ENCODE measurements at places on chromosomes 1 and 21. TPM values are rescaled to one million over a fixed set of nuclear protein-coding genes. Genes with fewer than 3 reads are reported as not detected.

The VWA1 gene
- 3.9 TPM for polyA plus RNA-seq

The CLIC6 gene
- polyA plus RNA-seq = not detected

The CRYAA gene
- not detected for polyA plus RNA-seq

The LCE2A gene
- not detected for polyA plus RNA-seq

The TMEM82 gene
- not detected for polyA plus RNA-seq

The TMPRSS15 gene
- polyA plus RNA-seq = not detected

The FMO5 gene
- 1.2 TPM for polyA plus RNA-seq

The CYP2J2 gene
- 0.10 TPM for polyA plus RNA-seq

The LINGO4 gene
- polyA plus RNA-seq = not detected

The ACTL8 gene
- polyA plus RNA-seq = 0.05 TPM

The SH3BGRL3 gene
- polyA plus RNA-seq = 326 TPM

The FCER1A gene
- polyA plus RNA-seq = not detected

The FAM72B gene
- polyA plus RNA-seq = 3.5 TPM

The AJAP1 gene
- not detected for polyA plus RNA-seq

The RABGGTB gene
- 122 TPM for polyA plus RNA-seq

The TEDDM1 gene
- polyA plus RNA-seq = not detected

The KCNJ15 gene
- 0.07 TPM for polyA plus RNA-seq

The DCST1 gene
- not detected for polyA plus RNA-seq

The PBX1 gene
- polyA plus RNA-seq = 46.6 TPM

The SLC30A2 gene
- polyA plus RNA-seq = not detected

The ERMAP gene
- 18.2 TPM for polyA plus RNA-seq

The PRAMEF20 gene
- not detected for polyA plus RNA-seq

The UBIAD1 gene
- 10.0 TPM for polyA plus RNA-seq

The TMCC2 gene
- 2.3 TPM for polyA plus RNA-seq

The ALX3 gene
- polyA plus RNA-seq = not detected

The UAP1 gene
- 85.7 TPM for polyA plus RNA-seq

The FNBP1L gene
- 24.1 TPM for polyA plus RNA-seq

The GPR37L1 gene
- not detected for polyA plus RNA-seq

The NMNAT2 gene
- polyA plus RNA-seq = 0.16 TPM

The FCRL6 gene
- not detected for polyA plus RNA-seq

The RXFP4 gene
- not detected for polyA plus RNA-seq

The TMEM81 gene
- 2.7 TPM for polyA plus RNA-seq

The TTC3 gene
- polyA plus RNA-seq = 165 TPM

The NBPF6 gene
- not detected for polyA plus RNA-seq

The NCMAP gene
- polyA plus RNA-seq = not detected

The OPRD1 gene
- polyA plus RNA-seq = not detected

The ASCL5 gene
- polyA plus RNA-seq = not detected

The OR6N1 gene
- not detected for polyA plus RNA-seq

The REG4 gene
- polyA plus RNA-seq = not detected

The KPRP gene
- polyA plus RNA-seq = not detected

The SLC25A34 gene
- 0.46 TPM for polyA plus RNA-seq

The TENT5C gene
- polyA plus RNA-seq = 30.6 TPM

The LRRC8C gene
- polyA plus RNA-seq = 19.4 TPM

The SPRR2B gene
- not detected for polyA plus RNA-seq

The OR2T11 gene
- polyA plus RNA-seq = not detected

The KIAA0040 gene
- not detected for polyA plus RNA-seq

The SDCCAG8 gene
- polyA plus RNA-seq = 29.9 TPM

The SSX2IP gene
- polyA plus RNA-seq = 21.4 TPM

The FCN3 gene
- not detected for polyA plus RNA-seq

The C1orf87 gene
- not detected for polyA plus RNA-seq

The DFFB gene
- 6.9 TPM for polyA plus RNA-seq

The RORC gene
- not detected for polyA plus RNA-seq

The SIPA1L2 gene
- 63.5 TPM for polyA plus RNA-seq

The SLC44A3 gene
- 3.2 TPM for polyA plus RNA-seq

The CFHR5 gene
- not detected for polyA plus RNA-seq

The NASP gene
- 74.8 TPM for polyA plus RNA-seq

The CFAP141 gene
- not detected for polyA plus RNA-seq

The AKR7A3 gene
- polyA plus RNA-seq = 0.46 TPM

The DIRAS3 gene
- 13.1 TPM for polyA plus RNA-seq
